Astrocyte (in vitro differentiated cells and primary cell): ENCODE measurements at places on chromosomes 13 and 19.

GRCh38 chr13:114118511-114119123 is 13.8 kb downstream of the RASA3 start:
- peak; percentile 75 for DNase-seq

- no peak for DNase-seq
Measured at GRCh38 chr13:68940049-68940448, 1167.6 kb upstream of the ATXN8OS start.

DNA sequence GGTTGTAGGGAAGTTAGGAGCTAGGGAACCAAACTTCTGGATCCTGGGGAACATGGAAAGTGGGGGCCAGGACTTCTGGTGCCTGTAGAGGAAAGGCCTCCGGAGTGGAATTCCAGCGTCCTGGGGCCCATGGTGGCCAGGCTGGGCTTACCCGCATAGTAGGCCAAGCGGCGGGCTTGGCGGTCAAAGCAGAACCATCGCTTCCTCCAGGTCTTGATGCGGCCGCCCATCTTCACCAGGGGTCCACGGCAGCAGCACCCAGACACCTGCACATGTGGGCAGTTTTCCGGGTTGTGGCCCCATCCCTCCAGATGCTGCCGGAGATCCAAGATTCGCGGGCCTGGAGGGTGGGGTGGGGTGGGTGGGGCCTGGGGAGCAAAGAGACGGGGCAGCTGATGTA is 13.8 kb upstream of the LYPD3 start:
- no peak for DNase-seq

- DNase-seq = no peak
Measured at GRCh38 chr19:50505856-50506611, 5.0 kb downstream of the JOSD2 start.

DNA sequence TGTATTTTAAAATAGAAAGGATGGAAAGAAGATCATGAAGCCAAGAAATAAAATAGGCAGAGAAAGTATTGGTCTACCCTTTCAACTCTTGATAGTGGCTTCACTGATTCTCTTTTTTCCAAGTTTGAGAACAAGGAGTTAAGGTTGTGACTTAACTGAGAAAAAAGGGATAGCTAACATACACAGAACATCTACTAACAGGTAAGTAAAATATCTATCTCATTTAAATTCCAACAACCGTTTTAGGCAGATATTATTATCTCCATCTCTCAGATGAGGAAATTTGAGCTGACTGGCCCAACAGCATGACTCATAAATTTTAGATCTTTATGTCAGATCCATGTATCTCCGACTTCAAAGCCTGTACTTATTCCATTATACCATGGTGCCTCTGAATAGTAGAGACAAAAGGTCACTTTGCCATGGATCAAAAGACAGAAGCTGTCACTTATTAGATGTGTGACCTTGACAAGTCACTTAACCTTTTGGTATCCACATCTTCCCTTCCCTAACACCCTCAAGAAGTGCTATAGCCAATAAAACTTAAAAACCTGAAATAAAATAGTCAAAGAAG is 152.1 kb downstream of the DACH1 start:
- DNase-seq = no peak

DNA sequence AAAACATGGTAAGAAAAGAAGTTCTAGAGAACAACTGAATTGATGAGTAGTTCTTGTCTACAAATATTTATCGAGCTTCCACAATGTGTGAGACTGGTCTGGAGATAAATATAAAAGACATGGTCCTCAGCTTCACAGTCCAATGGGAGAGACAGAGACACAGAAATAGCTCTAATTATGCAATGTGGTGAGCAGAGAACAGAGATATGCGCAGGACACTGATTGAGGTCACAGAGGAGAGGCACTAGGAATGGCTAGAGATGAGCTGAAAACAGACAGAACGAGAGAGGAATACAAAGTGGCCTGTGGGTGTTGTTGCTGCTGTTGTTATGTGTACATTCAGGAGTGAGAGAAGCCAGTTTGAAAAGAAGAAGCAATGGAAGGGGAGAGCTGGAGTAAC is 53.2 kb downstream of the GPALPP1 start:
- no peak for DNase-seq

DNA sequence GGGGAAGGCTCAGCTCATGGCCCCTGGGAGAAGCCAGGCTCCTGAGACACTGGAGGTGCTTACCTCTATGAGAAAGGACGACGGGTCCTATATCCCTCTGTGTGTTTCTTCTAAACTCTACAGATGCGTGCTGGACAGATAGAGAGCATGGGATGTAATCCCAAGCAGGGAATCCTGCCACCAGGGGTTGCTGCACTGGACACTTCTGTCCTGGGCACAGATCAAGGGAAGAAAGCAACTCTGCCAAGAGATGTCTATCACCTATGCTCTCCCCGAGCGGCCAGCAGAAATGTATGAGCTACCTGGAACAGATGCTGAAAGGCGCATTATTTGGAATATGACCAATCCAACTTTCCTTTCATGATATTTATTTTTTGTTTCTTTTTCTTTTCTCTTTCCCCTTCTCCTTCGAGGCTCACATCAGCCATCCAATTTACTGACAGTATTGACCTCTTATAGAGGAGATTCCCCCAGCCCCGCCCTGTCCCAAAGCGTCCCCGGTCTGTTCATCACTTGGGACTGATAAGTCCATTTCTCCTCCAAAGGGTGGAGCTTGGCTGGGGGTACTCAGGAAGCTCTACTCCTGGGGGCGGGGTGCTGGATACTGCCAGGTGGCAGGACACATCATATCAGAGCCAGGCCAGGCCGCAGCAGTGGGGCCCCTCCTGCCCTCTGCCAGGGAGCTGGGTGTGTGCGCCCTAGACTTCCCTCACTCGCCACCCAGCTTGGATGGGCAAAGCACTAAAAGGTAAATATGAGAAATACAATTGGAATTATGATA is 34.2 kb downstream of the TSHZ3 start:
- DNase-seq = no peak

DNA sequence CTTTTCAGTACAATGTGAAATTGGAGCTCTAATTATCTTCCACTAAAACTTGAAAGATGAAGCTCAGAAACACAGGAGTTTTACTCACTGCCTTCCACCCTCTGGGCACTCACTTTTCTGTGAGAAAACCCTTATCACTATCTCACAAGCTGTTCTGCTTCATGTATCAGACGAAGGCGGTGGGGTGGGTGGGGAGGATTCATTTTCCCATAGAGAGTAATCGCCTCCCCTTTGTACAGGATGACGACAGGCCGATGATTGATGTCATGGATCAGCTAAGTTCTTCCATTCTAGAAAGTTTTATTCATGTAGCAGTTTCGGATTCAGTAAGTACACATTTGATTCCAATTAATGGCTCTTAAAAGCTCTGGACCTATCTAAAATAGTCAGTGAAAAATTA is 139.9 kb downstream of the ZAR1L start:
- DNase-seq = no peak

- DNase-seq = peak; percentile 27
Measured at GRCh38 chr13:72782717-72783116, 784 bp downstream of the PIBF1 start.

- DNase-seq = peak; percentile 36
Measured at GRCh38 chr13:95067303-95067702, 233.9 kb downstream of the ABCC4 start.

DNA sequence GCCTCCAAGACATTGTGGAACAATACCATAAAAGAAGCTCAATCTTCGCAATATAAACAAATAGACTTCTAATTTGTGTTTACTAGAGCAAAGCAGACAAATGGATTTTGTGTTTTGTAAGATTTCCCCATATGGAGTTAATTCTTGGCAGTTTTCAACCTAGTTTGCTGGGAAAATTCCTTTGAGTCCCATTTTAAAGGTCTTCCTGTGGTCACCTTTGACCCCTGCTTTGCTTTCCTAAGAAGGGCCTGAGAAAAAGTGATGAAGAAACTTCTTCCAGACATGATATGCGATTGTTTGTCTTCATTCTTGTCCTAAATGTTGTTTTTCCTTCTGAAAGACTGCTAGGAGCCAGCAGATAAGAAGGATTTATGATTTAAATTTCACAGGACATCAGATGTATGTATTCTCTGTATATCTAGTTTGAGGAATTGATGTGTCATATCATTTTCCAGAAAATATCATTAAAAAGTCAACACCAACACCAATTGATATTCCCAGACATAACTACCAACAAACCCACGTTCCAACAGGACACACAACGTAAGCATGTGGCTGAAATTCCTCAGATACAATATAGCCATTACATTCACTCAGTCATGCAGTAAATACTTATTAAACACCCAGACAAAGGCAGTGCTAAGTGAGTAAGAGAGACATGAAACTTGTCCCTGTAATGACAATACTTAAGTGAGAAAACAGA is 276.4 kb downstream of the LHFPL6 start:
- DNase-seq = no peak

GRCh38 chr13:96540670-96541069 is 450.8 kb downstream of the HS6ST3 start:
- DNase-seq = no peak

- peak; percentile 38 for DNase-seq
Measured at GRCh38 chr13:94344126-94344818, 135.2 kb downstream of the DCT start.

GRCh38 chr13:46181840-46182490 is at the start of gene LCP1:
Gene LCP1, minus strand, starts transcription at chr13:46182177. Its CDS starts 22,515 bp downstream, at chr13:46159662.
- no peak for DNase-seq

DNA sequence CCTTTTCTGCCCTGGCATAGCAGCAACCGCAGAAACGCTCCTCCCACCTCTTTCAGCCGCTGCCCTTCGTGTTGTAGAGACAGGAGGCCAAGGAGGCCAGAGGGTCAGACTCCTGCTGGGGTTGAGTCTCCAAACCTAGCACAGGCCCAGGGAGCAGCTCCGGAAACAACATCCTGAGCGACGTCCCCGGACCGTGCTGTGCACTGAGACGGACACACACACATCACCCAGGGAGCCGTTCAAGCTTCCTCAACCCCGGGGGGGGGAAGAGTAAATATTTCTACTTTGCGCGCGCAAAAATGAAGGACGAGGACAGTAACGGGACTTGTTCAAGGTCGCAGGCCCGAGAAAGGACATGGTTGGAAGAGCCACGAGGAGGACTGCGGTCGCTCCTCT is 657 bp downstream of the ZNF550 start:
- DNase-seq = no peak

GRCh38 chr19:29562299-29563297 is 36.8 kb downstream of the VSTM2B start:
- no peak for DNase-seq

GRCh38 chr13:98549728-98550317 is 27.1 kb downstream of the STK24 start:
- peak; percentile 59 for DNase-seq

DNA sequence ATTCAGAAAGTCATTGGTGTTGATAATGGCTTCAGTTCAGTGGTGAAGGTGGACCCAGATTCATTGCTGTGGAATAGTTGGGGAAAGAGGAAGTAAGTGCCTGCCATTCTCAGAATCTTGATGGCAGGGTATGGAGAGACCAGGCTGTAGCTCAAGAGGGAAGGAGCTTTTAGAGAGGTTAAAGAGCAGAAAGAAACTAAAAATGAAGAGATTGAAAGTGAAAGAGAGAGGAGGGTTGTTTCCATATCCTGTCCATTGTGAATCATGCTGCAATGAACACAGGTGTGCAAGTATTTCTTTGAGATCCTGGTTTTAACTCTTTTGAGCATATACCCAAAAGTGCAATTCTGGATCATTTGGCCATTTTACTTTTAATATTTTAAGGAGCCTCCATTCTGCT is 12.5 kb downstream of the GJB6 start:
- no peak for DNase-seq

GRCh38 chr19:18733196-18733647 is 49.7 kb downstream of the CRTC1 start:
- peak; percentile 65 for DNase-seq
